Stimulated activated CD4-positive, alpha-beta T cell treated with anti-CD3 and anti-CD28 coated beads, TNF-alpha, amount 100 ng/mL, for 4 hours (primary cell): ENCODE measurements at places on chromosomes 7 and 10.

GRCh38 chr7:76122516-76123239 is 74.8 kb downstream of the MDH2 start:
- DNase-seq: no peak

GRCh38 chr10:3654496-3654895 is 130.5 kb downstream of the KLF6 start:
- DNase-seq: no peak

DNA sequence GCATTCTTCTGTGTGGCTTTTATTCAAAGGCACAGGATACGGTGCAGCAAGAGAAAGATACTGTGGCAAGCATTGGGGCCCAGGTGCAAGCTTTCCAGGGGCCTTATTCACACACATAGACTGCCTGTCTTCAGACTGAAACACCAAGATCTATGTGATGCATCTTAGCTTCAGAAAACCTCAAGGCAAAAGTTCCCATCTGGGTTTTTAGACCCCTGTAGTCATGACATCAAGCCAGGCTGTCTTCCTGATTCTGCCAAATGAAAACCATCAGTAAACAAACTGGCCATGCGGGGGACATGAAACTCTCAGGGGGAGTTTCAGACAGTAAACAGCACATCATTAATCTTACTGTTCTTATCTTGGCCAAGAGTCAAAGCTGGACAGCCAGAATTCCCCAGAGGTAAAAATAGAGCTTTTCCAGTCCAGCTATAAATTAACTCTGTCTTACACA is 9.8 kb downstream of the AGBL3 start:
- DNase-seq: no peak

GRCh38 chr10:132396494-132397035 is 435 bp upstream of the PWWP2B start:
- DNase-seq: peak; percentile 39

DNA sequence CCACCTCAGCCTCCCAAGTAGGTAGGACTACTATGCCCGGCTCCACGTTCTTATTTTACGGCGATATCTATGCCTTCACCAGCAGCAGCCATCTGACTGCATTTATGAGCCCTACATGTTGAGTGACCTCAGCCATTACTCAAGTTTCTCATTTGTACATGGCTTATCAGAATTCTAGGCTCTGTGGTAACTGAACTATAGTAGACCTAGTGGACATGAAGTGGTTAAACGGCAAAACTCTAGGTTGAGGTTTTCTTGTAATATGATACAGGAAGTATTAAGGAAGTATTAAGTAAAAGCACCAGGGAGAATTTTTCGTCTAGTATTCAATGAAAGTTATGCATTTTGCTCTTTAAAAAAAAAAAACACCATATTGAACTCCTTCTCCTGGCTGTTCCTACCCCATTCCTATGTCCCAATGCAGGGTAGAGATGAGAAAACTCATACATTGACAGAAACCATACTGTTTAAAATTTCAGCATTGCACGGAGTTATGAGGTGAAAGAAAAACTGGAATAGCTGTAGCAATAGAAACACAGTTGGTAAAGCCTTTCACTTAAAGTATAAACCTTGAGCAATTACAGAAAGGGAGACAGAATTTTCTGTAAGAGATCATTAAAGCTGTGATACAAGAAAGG is 39.8 kb upstream of the EPC1 start:
- DNase-seq: no peak

- DNase-seq: no peak
Observed at GRCh38 chr10:6274040-6274439, 71.3 kb downstream of the PFKFB3 start.

- DNase-seq: no peak
Observed at GRCh38 chr10:111875725-111876124, 307.8 kb downstream of the GPAM start.

DNA sequence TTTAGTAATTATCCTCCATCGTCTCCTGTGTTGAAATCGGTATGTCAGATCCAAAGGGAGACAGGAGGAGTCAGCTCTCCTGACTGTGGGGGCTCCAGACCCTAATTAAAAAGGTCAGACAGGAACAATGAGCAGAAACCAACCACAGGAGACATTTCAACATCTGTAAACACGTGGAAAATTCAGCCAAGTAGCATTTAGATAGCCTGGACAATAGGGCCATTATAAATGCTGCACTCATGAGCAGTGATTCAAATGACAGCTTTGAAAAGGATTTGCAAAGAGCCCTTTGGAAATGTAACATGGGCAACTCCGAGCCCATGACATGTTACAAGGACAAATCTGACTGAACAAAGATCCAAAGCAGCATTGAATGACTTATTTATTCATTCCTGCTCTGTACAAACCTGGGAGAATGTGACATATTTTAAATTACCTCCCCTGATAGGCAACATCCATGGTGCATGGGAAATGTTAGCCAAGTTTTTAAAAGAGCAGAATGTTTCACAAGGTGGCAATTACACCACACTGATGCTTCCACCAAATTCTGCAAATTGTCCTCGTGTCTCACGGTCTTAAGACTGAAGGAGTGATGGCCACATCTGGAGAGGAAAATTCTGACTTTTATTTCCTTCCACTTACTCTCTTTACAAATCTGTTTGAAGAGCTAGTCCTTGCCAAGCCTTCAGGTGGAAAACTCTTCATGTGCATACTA is 113.3 kb upstream of the KMT2E start:
- no peak for DNase-seq

DNA sequence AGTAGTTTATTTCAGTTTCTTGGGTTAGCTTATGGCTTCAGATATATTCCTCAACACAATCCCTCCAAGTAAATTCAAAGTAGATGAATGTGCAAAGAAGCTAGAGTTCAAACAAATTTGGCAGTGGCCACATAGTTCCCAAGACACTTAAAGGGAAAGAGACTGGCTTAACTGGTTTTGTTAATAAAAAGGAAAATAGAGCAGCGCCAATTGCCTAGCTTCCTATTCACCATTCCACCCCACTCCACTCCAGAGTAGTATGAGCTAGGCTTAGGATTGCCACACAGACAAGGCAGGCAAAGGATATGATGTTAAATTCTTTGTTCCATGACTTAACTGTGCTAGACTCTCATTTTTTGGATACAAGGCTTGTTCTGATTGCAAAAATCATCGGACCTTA is 2.0 kb downstream of the XRCC2 start:
- DNase-seq: no peak

GRCh38 chr7:126449611-126450268 is 803.0 kb downstream of the GRM8 start:
- DNase-seq: no peak

DNA sequence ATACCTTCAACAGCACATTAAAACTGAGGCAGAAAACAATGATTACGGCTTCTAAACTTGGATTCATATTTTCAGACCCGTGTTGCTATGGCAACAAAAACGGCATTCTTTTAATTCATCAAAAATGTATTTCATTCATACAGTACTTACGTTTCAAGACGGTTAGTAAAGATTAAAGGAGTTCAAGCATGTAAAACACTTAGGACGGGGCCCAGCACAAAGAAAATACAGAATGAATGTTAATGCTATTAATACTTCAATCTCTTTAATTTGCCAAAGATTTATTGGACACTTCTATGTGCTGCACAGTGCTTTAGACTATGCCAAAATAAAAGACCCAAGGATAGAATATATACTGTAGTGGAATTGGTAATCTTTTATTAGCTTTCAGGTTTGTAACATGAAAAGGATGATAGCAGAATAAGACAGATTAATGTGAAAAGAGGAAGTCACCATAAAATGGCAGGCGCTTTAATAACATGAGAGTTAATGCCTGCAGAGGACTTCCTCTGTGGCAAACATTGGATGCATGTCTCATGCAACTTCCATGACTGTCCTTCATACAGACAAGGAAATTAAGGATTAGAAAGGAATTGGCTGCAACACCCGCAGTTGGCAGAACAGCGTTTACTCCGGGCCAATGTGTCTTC is 201.6 kb upstream of the KLF6 start:
- no peak for DNase-seq

GRCh38 chr7:74033372-74034311 is 5.7 kb downstream of the ELN start:
- DNase-seq: no peak

DNA sequence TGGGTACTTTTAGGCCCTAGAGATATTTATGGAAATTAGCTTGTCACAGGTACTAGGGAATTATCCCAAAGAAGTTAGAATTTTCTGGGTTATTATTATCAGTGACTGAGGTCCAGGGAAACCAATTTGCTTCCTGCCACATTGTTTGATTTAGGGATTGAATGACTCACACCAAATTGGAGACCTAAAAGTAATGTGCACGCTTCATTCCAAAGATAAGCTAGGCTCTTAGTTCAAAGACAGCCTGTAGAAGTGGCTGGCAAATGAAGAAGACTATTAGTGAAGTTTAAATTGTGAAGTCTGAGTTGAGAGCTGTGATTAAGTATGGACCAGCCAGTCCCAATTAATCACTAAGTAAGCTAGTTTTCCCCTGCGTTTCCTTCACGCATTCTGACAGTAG is 188.1 kb upstream of the MYO3A start:
- DNase-seq: no peak

DNA sequence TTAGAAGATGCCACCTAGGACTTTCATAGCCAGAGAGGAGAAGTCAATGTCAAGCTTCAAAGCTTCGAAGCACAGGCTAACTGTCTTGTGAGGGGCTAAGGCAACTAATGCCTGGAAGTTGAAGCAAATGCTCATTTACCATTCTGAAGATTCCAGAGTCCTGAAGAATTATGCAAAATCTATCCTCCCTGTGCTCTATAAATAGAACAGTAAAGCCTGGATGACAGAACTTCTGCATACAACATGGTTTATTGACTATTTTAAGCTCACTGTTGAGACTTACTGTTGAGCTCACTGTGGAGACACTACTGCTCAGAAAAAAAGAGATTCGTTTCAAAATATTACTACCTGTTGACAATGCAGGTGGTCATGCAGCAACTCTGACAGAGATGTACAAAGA is 28.6 kb downstream of the TNS3 start:
- no peak for DNase-seq

DNA sequence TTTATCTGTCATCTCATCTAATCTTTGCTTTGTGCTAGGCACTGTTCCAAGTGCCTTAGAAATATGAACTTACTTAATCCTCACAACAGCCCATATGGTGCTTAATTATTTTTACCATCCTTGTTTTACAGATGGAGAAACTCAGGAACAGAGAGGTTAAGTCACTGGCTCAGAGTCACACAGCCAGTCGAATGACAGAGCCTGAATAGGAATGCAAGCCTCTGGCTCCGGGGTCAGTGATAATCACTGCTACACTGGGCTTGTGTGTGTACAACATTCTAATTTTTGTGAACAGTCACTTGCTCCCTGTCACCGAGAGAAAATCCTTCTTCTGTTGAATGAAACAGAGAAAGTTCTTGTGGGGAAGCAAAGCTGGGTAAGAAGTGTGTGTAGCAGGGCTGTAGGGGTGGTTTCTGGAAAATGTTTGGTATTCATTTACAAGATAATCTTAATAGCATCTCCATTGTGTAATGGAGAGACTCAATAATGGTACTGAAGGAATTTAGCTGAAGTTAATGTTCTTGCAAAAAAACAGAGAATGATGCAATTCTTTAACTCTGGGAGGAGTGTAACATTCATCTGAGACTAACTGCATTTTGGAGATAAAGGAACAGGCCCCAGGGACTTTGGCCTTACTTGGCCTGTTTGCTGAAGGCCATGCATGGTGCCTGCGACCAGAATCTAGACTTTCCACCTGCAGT is 290.6 kb downstream of the FRMD4A start:
- no peak for DNase-seq

- peak; percentile 32 for DNase-seq
Observed at GRCh38 chr7:2894118-2894940, 50.2 kb upstream of the GNA12 start.

GRCh38 chr10:24518981-24519597 is 204.6 kb downstream of the ARHGAP21 start:
- DNase-seq: no peak

DNA sequence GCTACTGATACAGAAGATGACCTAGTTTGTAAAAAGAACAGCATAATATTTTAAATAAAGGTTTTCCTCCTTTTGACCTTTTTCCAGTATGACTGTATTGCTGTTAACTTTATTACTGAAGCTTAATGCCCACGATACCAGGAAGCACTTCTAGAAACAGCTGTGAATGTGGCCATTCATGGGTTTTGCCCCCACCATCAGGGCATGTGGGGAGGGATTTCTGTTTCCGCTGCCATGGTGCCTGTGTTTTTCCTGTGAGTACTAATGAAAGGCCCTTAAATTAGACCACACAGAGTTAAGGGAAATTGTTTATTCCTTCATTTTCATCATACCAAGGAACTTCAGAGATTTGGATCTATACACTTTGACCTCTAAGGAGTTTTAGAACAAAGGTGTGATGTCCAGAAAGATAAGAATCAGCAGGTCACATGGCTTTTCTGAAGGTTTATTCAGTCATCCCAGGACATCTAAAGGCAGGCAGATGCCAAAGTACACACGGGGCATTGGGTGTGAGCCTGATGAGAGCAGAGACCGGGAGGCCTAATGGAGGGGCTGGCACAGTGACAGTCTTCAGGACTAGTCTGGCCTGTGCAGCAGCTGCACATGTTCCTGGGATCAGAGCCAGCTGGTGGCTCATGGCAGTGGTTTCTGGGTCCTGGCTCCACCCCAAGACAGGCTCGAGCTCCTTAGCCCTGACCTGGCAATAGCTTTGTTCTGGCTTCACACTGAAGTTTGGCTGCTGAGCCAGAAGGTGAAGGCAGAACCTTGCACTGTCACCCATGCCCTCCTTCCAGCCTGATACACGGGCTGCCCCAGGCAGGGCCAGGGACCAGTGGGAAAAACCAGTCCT is 190.9 kb downstream of the REEP3 start:
- no peak for DNase-seq

- no peak for DNase-seq
Observed at GRCh38 chr7:3649678-3650440, 348.8 kb downstream of the SDK1 start.

- no peak for DNase-seq
Observed at GRCh38 chr10:68221196-68221595, 10.7 kb downstream of the ATOH7 start.

- no peak for DNase-seq
Observed at GRCh38 chr10:88333248-88333630, 249.9 kb downstream of the RNLS start.

DNA sequence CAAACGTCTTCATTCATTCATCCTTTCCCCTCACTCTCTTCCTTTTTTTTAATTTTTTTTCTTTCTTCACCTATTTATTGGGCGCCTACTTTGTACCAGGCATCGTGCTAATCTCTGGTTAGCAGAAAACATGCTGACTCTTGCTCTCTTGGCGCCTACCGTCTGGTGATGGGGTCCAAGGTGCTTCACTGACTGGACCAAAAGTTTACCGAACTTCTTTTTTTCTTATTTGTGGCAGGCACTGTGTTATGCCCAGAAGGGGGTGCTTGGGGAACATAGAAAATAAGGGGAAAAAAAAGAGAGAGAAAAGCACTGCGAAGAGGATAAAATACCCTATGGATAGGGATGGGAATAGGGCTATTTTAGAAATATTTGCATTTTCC is 505 bp upstream of the FAM204A start:
- no peak for DNase-seq
